Liver (tissue), 10 donors: ENCODE measurements at places on chromosomes 1 and 21.

DNA sequence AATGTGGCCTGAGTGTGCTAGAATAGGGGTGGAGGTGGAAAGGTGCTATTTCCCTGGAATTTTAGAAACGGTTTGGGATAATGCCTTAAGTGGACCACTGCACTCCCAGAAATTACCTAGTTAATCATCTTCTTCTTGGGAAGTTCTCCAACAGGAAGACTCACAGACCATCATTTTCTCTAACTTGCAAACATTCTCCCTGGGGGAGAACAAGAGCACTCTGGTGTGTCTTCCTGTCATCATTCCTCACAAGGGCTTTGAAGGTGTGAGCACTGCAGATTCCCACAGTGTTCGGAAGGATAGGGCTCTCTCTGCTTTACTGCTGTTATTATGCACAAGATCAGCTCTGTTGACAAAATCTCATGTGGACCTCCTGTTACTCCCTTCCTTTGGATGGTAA is 54.9 kb upstream of the TSPAN2 start:
- no peak for DNase-seq

- DNase-seq, result no peak
Measured at GRCh38 chr1:112982328-112982727, 26.3 kb upstream of the SLC16A1 start.

DNA sequence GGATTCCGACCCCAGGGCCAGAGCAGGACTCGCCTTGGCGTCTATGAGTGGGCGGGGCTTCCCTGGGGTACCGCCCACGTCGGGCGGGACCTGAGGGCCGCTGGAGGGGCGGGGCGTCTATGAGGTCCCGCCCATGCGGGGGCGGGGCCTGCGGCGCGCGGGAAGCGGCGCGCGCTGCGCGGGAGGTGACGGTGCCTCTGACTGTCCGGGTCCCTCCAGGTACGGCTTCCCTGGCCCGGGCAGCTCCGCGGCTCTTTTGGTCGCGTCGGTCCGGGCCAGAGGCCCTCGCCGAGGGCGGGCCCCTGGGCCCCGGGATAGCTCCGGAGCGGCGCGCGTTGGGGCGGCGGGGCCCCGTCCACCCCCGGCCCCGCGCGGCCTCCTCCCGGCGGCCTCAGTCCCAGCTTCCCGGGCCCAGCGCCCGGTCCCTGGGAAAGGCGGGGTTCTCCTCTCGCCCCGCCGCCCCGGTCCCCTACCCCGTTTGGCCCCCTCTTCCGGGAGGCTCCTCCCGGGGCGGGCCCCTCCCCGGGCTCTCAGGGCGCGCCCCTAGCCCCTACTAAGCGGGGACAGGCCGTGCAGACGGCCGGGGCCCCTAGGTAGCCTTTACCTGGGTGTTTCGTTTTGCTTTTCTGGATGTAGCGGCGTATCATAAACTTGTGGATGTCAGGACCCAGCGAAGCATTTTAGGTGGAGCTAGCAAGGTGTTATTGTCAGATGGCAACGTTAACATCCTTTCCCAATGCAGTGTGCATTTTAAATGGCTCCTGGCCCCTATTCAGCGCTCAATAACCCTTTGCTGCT is at the start of gene CHAF1B:
CHAF1B (plus strand) TSS at position 160 of the 798 bp plus-strand sequence. CDS start 745 bp downstream, outside the sequence.
- peak; percentile 89 for DNase-seq

GRCh38 chr1:75969550-75969949 is 37.3 kb upstream of the ASB17 start:
- DNase-seq, result no peak

DNA sequence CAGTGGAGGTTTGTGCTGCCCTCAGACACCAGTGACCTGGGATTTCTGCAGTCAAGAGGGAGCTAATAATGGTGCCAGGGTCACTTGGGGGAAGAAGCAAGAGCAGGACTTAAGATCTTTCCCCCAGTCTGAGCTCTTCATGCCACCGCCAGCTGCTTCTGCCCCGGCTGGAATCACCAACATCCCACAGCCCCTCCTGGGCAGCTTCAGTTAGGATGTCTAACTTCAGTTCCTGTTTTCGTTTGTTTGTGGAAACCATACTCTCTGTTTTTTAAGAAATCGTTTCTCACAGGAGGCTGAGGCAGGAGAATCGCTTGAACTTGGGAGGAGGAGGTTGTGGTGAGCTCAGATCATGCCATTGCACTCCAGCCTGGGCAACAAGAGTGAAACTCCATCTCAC is 25.6 kb upstream of the PRDM2 start:
- DNase-seq, result no peak

DNA sequence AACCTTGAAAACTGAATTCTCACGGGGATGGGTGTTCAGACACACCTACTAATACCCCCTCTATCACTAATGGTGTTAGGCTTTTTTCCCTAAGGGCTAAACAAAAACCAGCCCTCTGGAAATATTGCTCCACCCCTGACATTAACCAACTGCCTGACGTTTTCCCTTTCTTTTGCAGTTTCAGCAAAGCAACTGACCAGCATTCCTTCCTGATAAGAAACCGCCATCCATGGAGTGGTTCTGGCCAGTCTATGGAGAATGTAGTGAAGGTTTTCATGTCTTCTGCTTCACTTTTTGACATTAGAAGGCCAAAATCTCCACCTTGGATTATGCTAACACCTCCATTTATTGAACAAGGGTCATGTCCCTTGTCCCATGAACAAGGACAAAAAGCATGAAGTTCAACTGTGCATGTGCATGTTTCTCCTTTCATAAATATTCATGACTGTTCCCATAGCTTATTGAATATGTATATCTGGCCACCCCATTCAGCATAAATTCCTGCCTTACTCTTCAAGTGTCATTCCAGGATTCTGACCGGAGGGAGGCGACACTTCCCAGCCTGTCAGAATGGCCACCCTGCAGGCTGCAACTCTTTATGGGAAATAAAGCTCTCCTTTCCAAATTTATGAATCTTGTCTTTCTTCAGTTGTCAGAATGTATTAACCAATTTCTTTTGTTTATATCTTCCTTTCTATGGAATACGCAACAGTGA is 314.3 kb downstream of the HHIPL2 start:
- no peak for DNase-seq

- DNase-seq, result no peak
Measured at GRCh38 chr1:51264451-51264850, 28.4 kb downstream of the RNF11 start.

- DNase-seq, result no peak
Measured at GRCh38 chr1:79501153-79501552, 494.6 kb upstream of the ADGRL4 start.

- DNase-seq, result no peak
Measured at GRCh38 chr1:12356004-12356890, 126.4 kb downstream of the VPS13D start.

GRCh38 chr1:11414926-11415538 is 63.9 kb upstream of the DISP3 start:
- no peak for DNase-seq

GRCh38 chr1:57167997-57168396 is 202.2 kb upstream of the C8B start:
- DNase-seq, result no peak

DNA sequence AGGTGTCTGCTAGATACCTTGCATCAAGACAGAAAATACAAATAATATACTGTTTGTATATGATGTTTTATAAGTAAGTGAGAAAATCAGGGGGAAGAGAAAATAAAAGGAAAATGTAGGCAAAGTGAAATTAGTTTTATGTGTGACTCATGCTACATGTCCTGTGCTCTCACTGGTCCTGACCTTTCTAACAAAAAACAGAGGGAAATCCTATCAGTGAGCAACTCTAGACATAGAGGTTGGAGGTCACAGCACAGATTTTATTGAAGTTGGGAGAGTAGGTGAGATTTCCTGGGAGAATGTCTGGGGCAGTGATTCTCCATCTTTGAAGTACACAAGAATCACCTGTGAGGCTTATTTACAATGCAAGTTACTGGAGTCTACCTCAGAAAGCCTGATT is 9.5 kb downstream of the SCCPDH start:
- no peak for DNase-seq

DNA sequence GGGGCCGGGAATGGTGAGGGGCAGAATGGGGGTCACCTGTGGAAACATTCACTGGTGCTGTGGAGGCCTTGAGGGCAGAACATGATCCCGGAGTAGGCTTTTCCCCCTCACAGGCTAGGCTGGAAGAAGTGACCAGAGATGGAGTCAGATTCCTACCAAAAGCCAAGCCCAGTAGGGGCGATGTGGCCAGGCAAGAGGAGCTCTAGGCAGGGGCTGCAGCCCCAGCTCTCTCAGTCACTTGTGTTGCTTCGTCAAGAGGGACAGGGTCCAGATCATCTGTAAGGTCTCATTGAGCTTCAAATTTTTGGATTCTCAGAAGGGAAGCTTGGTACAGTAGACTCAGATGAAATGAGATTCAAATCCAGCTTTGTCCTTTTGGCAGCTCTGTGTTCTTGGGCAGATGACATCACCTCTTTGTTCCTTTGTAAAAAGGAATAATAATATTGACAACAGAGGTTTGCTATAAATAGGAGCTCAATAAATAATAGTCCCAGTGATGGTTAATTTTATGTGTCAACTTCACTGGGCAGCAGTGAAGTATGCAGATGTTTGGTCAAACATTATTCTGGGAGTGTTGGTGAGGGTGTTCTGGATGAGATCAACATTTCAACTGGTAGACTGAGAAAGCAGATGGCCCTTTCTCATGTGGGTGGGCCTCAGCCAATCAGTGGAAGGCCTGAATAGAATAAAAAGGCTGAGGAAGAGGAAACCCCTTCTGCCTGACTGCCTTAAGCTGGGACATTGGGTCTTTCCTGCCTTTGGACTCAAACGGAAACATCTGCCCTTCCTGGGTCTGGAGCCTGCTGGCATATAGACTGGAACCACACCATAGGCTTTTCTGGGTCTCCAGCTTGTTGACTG is 324.7 kb upstream of the USP24 start:
- no peak for DNase-seq

- DNase-seq, result peak; percentile 36
Measured at GRCh38 chr1:231159963-231160761, 1.7 kb upstream of the TRIM67 start.

GRCh38 chr1:54328066-54328636 is 78.0 kb downstream of the SSBP3 start:
- no peak for DNase-seq

DNA sequence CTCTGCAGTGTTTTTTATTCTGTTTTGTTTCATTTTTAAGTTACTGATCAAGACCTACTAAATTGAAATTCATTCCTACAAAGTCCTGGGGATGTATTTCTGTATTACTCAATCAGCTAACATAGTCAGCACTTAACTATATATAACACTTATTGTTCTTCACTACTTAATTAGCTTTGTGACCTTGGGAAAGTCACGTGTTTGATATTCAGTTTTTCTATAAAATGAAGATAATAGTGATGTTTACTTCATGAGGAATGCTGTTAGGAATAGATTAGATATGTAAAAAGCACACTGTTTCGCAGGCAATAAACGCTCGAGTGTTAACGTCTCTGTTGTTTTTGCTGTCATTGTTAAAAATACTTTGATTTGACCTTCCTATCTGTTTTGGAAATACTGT is 44.6 kb downstream of the CTTNBP2NL start:
- no peak for DNase-seq

DNA sequence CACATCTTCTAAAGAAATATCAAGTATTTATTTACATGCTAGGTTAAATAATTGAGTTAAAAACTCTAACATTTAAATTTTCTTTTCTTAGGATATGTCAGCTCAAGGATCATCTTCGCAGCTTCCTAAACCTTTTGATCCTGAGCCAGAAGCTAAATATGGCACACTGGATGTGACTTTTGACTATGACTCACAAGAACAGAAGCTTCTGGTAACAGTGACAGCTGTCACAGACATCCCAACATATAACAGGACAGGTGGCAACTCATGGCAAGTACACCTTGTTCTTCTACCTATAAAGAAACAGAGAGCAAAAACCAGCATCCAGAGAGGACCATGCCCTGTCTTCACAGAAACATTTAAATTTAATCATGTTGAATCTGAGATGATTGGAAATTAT is 132.7 kb upstream of the SERTAD4 start:
- DNase-seq, result no peak

DNA sequence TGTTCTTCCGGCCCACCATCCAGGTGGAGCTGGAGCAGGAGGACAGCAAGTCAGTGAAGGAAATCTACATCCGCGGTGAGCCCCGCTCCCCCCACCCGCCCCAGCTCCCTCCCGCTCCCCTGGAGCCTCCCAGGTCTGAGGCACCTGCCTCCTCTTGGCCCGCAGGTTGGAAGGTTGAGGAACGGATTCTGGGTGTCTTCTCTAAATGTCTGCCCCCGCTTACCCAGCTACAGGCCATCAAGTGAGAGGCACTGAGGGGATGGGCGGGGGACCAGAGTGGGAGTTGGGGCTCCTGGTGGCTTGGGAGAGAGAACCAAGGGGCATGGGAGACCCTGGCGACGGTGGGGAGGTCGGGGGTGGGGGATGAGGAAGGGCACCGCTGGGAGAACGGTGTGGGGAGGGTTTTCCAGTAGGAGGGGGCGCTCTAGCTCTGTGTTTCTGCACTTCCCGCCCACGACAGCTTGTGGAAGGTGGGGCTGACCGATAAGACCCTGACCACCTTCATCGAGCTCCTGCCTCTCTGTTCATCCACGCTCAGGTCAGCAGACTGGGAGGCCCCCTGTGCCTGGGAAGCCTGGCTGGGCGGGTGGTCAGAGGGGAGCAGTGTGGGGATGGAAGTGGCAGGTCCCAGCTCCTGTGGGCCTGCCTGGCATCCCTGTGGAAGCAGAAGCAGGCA is 4.2 kb downstream of the LRRC71 start:
- no peak for DNase-seq

GRCh38 chr1:154951901-154952657 is 3.8 kb downstream of the PBXIP1 start:
- DNase-seq, result no peak

GRCh38 chr21:16570856-16571255 is 841.1 kb downstream of the USP25 start:
- DNase-seq, result no peak

- no peak for DNase-seq
Measured at GRCh38 chr1:54456361-54456760, 50.2 kb upstream of the SSBP3 start.

- DNase-seq, result no peak
Measured at GRCh38 chr1:219160967-219161366, 12.7 kb upstream of the LYPLAL1 start.

DNA sequence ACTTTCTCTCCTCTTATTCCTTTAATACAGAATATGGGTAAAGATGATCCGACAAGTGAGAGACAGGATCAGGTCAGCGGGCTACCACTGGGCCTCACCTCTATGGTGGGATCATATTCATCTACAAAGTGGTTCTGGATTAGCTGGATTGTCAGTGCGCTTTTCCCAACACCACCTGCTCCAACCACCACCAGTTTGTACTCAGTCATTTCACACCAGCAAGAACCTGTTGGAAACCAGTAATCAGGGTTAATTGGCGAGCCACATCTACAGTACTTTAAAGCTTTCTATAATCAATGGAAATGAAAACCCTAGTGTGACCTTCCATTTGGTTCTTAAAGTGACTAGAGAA is 643 bp downstream of the NRAS start:
- peak; percentile 36 for DNase-seq

DNA sequence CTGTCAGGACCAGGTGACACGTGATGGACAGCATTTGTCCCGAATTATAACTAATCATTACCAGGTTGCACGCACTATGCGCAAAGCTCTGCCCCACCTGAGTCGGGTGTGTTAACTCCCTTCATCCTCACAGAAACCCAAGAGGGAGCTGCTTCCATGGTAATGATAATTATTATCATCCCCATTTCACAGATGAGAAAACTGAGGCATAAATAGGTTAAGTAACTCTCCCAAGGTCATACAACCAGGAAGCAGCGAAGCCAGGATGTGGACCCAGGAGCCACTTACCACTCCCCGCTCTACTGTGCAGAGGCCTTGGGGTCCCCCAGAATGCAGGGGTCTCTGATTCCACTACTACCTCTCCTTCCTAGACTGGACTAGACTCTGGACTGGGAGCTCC is 76.7 kb upstream of the TARDBP start:
- DNase-seq, result no peak
